ENCODE measurements at places on chromosomes 7 and 10.

DNA sequence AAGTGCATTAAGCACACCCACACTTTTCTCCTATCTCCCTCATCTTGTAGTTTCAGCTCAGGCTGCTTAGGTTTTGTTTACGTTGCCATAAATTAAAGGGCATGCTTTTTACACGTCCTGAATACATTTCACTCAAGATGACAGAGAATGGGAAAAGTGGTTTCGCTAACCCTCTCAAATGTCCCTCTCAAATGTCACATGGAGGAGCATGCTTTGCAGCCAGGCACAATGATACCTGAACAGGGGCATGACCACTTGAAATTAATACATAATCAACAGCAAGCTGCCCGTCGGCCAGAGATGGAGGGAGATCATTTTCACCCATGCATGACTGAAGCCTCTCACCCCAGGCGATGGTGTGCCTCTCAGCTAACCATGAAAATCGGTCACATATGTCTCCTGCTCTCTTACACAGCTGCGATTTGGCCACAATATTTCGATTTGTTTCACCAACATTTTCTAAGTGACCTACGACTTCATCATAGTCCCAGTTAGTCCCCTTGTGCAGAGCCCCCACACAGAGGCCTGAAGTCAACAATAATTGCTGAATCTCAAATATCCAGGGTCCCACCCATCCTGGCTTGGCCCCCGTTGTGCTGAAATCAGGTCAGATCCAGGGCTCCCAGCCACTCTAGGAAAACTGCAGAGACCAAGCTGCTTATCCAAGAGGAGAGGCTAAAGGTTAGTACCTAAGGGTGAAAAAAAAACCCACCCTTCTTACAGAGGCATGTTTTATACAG lies 373.9 kb upstream of the NFE2L3 start:
- DNase-seq = no peak

- DNase-seq = no peak
Measured at GRCh38 chr10:14162629-14163344, 167.9 kb downstream of the FRMD4A start.

- no peak for DNase-seq
Measured at GRCh38 chr7:51973939-51974338, 657.3 kb upstream of the COBL start.

GRCh38 chr7:139855498-139856270 lies 26.6 kb downstream of the TBXAS1 start:
- DNase-seq = no peak

DNA sequence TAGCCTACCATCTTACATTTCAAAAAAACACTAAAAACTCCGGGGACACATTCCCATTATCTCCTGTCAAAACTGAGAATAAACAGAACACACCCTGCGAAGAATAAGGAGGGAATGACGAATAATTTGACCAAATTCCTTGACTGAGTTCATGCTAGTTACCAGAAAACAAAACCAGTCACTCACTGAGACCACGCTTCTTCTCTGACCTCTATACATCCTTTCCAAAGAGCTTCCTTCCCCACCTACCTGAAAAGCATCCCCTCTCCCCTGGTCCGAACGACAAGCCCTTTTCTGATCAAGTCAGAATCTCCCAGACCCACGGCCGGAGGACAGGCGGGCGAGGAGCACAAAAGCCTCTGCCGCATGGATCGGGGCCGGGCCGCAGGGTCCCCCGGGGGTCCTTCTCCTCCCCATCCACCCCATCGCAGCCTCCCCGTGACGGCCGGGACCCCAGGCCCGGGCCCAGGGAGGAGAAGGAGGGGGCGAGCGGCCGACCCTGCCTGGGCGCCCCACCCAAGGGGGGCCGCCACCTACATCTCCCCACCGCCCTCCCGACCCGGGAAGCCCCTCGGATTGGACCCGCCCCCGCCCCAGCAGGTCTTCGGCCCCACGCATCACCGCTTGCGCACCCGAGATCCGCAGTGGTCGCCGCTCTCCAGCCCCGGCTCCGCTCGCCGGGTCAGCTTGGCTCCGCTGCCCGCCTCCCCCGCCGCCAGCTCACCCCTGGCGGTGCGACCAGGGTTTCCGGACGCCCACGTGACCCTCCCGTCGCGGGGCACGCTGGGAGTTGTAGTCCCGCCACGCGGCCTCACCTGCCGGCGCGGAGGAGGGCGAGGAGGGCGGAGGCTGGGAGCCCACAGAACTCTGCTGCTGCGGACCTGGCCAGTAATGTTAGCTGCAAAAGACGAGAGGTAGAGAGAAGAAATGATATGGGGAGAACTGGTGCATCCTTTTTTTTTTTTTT lies at the start of gene SLC37A3:
SLC37A3 (minus strand) TSS at position 747 of the 967 bp plus-strand sequence. CDS start 16,004 bp downstream, outside the sequence.
- peak; percentile 86 for DNase-seq

Data from right cardiac atrium (tissue), 5 donors.